ENCODE measurements at places on chromosomes 2 and 18.

- DNase-seq: no peak
These were observed 83.3 kb downstream of the LCLAT1 start for GRCh38 chr2:30530346-30530745.

DNA sequence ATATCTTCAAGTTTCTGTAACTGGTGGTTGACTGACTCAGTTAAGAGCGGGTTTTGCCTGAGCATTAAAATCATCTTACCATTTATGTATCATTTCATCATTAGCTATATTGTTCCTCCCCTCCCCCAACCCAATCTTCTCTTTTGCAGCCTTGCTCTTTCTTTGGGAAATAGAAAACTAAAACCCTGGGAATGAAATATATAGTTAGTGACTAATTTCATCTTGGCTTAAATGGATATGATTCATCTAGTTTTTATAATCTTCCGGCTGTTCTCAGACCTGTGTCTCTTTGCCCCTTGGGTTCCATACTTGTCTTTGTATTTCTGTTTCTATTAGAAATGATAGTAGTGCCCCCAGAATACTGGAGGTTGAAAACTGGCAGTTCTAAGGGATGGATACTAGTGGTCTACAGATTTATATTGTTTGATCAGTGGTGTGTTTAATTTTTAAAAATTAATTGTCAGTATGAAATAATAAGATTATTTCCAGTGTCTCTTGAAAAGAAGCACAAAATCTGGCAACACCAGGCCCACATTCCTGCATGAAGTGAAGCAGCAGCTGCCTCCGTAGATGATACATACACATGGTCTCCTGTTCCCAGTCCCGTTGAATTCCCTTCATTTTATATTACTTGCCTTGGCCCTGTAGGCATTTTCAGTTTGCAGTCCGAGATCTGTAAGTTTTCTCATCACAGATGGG, 44.5 kb downstream of the PHLPP1 start:
- DNase-seq: no peak

- no peak for DNase-seq
These were observed 269.4 kb downstream of the GBX2 start for GRCh38 chr2:235898766-235899165.

DNA sequence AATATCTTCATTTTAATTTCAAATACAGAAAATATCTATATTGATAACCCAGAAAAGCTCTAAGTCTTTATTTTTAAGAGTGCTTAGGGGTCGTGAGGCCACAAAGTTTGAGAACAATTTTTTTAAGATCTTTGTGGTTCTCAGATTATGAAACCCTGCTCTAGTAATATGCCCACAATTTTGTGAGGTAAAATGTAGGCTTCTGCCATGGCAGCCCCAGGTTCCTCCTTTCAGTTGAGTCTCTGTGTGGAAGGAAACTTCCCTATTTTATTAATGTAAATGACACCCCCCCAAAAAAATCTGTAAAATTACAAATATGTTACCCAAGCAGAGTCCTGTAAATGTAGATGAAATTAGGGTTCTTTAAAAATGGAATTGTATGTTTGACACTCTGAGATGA, 600.5 kb downstream of the SATB2 start:
- no peak for DNase-seq

DNA sequence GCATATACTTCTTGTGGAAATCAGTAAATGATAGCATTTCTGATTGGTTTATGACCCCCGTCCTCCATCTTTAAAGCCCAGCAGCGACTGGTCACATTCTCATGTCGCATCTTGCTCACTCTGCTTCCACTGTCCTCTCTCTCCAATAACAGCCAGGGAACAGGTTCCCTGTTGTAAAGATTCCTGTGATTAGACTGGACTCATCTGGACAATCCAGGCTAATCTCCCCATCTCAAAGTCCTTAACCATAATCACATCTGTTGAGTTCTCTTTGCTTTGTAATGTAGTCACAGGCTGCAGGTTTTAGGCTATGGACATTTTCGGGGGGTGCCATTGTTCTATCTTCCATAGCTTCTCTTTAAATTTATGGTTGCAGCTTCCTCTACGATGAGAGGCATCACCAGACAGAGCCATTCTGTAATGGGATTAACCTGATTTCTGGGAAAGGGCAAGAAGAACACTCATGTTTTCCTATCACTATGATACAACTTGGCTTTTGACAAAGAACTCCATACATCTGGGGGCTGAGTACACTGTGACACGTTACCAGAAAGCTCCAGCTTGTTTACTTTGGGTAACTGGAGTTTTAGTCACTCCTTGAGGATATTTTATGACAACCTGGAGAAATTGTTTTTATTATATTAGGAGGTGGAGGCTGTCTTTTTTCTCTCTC, 159.0 kb downstream of the NYAP2 start:
- no peak for DNase-seq

DNA sequence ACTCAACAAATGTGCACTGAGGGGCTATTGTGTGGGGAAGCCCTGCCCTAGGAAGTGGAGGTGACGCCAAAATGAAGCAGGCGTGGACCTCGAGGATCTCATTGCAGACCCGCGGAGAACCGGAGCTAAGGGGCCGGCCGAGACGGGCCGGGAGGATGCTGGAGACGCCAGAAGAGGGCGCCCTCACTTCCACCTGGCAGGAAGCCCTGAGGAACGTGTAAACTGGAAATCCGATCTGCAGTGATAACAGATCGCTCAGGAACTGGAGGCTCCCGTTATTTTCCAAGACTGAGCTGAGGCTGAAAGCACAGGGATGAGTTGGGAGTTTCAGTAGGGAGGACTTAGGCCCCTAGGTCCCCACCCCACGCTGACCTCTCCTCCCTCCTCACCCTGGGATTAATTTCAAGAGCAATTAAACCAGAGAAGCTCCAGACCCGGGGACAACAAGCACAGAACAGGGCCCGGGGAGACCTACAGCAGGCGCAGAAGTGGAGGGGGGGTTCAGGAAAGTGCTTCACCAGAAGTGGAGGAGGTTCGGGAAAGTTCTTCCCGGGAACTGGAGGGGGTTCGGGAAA, 7.7 kb upstream of the COL6A3 start:
- DNase-seq: peak; percentile 73

GRCh38 chr18:26119246-26119645, 14.4 kb upstream of the PSMA8 start:
- no peak for DNase-seq

GRCh38 chr18:51537487-51537886, 340.0 kb upstream of the MEX3C start:
- DNase-seq: no peak

GRCh38 chr2:164782323-164782722, 59.3 kb downstream of the COBLL1 start:
- no peak for DNase-seq

- no peak for DNase-seq
These were observed 394.2 kb upstream of the ZEB2 start for GRCh38 chr2:144914113-144914512.

GRCh38 chr2:9800975-9801726, 42.1 kb upstream of the TAF1B start:
- DNase-seq: peak; percentile 46

GRCh38 chr2:119487434-119488244, 36.6 kb downstream of the SCTR start:
- DNase-seq: no peak

DNA sequence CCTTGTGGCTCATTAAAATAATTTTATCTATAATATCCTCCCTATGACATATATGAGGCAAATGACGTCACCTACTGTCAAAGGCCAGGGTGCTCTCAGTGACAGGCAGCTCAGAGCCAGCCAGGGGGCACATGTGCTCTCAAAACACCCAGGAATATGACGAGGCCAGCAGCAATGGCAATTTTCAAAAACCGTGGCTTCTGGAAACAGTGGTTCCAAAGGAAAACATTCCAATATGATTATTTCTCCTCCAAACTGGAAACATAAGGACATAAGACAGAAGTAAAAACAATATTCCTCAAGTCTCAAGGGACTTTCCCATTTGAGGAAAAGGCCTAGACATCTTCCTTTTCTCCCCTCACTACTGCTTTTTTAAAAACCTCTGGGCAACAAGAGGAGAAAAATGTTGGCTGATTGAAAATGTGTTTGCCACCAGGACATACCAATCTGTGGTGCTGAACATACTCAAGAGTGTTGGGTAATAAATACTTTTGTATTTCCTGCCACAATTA, 40.8 kb downstream of the RNF152 start:
- DNase-seq: no peak

DNA sequence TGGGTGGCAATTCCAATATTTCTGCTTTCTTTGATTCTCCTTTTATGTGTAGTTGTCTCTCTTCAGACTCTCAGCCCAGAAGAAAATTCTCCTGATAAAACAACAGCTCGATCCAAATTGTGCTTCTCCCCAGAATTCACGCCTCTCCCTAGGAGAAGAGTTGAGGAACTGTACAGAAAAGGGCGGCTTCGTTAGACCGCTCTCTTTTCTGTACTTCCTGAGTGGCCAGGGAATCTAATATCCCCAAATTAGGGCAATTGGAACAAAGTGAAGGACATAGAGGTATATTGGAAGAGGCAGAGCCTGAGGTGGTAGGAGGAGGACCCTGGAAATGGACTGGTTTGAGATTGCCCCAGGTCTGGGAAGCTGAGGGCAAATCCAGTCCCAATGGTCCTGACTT, 5.6 kb downstream of the ADCYAP1 start:
- DNase-seq: no peak

GRCh38 chr2:152336854-152337510, 2.0 kb downstream of the FMNL2 start:
- DNase-seq: no peak

- DNase-seq: no peak
These were observed 125.1 kb upstream of the HAAO start for GRCh38 chr2:42917425-42917927.

DNA sequence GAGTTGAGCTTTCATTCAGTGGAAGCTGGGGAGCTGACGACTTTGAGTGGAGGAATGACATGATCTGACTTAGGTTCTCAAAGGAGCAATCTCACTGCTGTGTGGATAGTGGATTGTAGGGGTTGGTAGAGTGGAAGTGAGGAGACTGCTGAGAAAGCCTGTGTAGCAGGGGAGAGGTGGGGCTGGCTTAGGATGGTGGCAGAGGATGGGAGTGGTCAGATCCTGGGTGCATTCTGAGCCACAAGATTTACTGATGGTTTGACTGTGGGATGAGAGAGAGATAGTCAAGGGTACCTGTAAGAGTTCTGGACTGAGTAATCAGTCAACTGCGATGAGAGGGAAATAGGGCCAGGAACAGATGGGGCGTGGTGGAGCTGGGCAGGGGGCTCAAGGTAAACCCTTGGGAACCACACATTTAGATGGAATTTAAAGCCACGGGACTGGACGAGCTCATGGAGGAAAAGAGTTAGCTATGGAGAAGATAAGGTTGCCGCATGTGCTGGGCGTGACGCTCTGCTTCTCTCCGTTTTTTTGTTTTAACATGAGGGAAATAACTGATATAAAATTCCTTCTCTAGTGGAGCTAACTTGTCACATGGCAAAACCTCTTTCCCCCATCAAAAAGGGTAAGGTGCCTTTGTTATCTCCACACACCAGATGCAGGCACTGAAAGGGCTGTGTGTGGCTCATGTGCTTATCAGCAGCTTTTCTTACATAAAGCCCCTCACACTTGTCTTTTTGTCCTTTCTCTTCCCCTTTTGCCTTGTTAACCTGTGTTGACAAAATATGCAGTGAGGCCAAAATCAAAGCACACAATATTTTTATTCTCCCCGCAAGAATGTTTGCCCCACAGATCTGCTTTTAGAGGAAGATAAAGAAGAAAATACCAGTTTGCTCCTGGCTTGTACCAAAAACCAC, 379.8 kb downstream of the TSN start:
- no peak for DNase-seq

DNA sequence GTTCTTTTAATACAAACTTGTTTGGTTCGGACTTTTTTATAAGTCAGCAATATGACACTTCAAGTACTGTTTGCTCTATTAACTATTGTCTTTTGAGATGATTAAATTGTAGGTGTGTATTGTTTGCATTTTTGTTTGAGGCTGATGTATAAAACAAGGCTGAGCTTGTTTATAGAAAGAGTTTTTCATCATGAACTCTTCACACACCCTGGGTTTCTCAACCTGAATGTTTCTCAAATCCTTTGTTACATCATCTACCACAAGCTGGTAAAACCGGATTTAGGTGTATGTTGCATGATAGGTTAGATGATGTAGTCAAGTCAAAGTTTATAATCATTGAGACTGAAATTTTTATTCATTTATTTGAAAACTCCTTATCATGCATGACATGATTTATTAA, 335.2 kb upstream of the LRATD1 start:
- DNase-seq: no peak

DNA sequence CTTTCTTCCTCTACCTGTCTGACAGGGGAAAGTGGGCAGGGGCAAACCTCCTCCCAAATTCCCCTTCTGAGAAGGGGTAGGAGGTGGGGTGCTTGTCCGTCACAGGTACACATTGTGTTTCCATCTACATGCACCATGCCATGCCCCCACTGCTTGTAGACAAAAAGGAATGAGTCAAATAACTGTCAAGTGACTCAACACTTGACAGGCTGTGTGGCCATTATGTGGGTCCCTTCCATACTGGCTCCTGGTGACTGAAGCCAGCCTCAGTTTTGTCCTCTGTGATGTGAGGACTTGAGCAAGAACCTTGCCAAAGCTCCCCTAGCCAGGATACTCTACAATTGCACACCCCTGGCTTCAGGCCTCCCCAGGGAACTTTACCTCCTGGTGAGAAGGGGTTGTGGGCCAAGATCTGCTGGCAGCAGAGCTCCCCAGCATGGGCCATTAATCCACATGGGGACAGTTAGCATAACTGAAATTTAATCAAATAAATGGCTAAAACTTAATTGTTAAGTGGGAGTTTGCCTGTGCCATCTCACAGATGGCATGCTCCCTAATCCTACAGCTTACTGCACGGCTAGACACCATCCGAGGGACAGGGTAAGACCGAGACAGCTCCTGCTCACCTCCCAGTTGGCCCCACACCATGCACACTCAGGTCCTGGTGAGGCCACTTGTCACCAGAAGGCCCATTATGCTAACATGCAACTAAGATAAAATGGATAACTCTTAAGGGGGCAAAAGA, 140.2 kb downstream of the BCL11A start:
- no peak for DNase-seq

DNA sequence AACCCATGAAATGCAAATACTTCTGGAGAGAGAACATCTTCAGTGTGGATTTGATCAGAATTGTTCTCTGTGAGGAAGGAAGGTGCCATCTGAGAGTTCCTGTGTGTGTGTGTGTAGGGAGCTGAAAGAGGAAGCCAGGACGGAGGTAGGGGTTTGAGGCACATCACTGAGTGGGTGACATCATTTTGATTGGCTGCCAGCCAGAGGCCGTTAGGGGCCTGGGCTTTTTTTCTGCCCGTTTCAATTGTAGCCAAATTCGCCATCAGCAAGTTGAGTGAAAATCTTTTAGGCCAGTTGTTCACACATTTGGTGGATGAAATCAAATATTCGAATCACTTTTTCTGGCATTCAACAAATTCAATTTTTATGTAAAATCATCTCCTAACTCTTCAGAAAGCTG, 48.9 kb downstream of the TSN start:
- no peak for DNase-seq

- no peak for DNase-seq
These were observed 57.8 kb upstream of the ID2 start for GRCh38 chr2:8623958-8624591.

DNA sequence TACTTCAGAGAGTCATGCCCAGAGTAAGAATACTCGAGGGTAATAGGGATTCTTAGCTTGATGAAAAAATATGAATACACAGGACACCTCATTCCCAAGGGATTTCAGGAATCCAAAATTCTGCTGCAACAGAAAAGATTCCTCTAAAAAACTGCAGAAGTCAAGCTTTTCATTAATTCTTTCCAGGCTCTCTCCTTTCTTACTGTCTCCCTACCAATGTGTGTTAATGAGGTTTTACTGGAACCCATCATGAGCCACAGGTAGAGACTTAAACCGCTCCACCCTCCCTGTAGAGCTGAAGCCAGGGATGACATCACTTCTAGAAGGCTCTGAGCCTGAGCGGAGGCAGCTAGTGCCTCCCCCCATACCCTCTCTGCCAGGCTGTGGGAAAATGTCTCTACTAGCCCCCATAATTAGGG, 3.4 kb downstream of the SDC1 start:
- DNase-seq: no peak
